ENCODE measurements at places on chromosomes 12 and 14.

DNA sequence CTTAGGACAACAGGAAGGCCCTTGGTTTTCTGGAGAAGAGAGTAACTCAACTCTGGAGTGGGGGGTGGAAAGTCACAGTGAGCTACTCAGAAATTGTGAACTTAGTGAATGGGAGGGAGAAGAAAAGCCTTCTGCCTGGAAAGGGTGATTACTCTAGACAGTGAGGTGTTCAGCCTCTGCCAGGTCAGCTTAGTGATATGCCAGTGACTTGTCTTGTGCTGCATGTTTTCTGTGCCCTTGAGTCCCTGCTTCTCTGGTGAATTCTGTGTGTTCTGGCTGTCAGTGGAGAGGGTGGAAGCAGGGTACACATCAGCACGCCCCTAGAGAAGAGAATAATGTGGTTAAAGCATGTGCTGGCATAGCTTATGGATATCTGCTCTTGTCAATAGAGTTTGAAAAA is 13.4 kb downstream of the ATP23 start:
- no peak for DNase-seq

GRCh38 chr12:105534068-105534467 is 203.6 kb downstream of the C12orf75 start:
- no peak for DNase-seq

GRCh38 chr12:52724384-52724783 is 21.1 kb upstream of the KRT77 start:
- DNase-seq = no peak

- no peak for DNase-seq
Observed at GRCh38 chr14:28783664-28784063, 17.1 kb downstream of the FOXG1 start.

DNA sequence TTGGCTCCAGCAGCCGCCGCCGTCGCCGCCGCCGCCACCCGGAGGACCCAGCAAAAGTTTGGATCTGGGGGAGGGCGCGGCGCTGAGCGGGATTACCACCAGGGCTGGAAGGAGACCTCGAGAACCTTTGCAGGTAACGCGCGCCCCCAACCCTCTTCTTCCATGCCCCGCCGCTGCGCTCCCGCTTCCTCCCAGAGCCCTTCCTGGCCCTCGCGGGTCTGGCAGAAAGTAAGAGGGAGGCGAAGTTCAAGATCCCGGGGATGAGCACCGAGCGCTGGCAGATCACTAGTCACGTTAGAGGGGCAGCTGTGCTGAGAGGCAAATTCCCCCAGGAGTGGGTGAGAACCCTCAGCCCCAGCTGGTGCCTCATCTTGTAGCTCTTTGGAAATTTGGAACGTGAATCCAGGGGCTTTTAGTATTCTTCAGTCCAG is 3.9 kb downstream of the FLRT2 start:
- DNase-seq = no peak

GRCh38 chr14:32074887-32075572 is 2.1 kb upstream of the ARHGAP5 start:
- no peak for DNase-seq

GRCh38 chr14:68392393-68393141 is 400.3 kb downstream of the ZFP36L1 start:
- DNase-seq = no peak

- peak; percentile 39 for DNase-seq
Observed at GRCh38 chr14:93893661-93894261, 33.4 kb upstream of the FAM181A start.

- no peak for DNase-seq
Observed at GRCh38 chr14:35934499-35934898, 108.4 kb downstream of the BRMS1L start.

GRCh38 chr12:54266852-54267251 is 13.1 kb downstream of the CBX5 start:
- no peak for DNase-seq

DNA sequence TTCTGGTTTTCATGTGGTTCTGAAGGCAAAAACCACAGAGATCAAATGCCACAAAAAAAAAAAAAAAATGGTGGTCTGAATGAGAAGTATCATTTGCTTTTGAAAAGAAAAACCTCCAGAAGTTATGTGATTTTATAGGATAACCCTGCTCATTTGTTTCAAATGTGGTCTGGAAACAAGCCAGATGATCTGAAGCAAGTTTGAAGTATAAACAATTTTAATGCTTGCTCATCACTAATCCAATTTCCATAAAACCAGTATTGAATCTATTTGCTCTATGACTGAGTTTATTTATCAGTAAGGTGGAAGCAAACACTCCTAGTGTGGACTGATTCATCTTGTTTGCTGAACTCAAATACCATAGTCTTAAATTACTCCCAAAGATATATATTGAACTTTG is 407.3 kb upstream of the FLRT2 start:
- DNase-seq = no peak

DNA sequence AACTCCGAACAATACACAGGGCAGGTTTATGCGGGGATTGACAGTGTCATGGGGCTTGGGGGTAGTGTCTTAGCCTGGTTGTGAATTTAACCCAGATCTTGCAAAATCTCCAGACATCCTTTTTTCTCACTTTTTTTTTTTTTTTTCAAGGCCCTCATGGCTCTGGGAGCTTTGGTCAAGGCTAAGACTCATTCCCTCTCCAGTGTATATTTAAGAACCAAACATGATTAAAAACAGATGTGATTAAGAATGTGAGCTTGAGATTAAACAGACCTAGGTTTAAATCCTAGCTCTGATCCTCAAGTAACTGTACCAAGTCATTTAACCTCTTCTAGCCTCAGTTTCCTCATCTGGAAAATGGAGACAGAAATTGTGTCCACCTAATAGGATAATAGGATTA is 151.7 kb upstream of the FUT8 start:
- DNase-seq = no peak

DNA sequence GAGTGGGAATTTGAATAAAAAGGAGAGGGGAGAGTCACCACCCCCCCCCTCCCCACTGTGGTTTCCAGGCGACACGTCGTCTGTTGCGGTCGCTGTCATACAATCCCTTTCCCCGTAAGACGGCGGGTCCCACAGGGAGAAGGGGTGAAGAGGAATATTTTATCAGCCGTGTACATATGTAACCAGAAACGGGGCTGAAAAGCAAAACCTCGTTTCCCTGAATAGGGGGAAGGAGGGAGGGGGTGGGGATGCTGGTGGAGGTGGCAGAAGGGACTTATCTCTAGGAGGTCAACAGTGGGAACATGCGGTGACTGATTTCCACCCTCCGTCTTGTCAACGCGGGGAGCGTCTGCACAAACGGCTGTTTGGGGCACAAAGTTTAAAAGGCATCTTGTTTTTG is 171.4 kb downstream of the RBM19 start:
- no peak for DNase-seq

GRCh38 chr12:71888521-71888920 is 49.0 kb downstream of the TBC1D15 start:
- DNase-seq = no peak

DNA sequence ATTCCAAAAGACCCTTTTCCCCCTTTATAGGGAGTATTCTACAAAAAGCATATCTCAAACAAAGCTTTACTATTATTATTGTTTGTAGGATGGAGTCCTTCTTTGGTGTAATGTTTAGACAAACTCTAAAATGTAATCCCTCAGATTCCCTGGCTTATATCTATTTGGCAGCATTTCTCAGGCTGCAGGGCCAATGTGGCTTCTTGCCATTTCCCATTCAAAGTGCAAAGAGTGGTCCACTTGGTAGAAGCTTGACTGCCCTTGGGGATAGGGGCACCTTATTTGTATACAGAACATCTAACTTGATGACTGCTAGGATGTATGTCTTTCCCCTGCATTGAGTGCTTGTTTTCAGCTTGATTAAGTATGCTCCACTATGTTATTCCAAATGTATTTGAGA is 242.7 kb downstream of the PRKD1 start:
- no peak for DNase-seq

GRCh38 chr12:112151766-112152541 is 26.6 kb downstream of the TRAFD1 start:
- no peak for DNase-seq

GRCh38 chr14:85040046-85040685 is 489.8 kb upstream of the FLRT2 start:
- DNase-seq = no peak

Data from NT2/D1 (cell line).